ENCODE measurements at places on chromosomes 12 and 14. TPM values are rescaled to one million over a fixed set of nuclear protein-coding genes. Genes with fewer than 3 reads are reported as not detected.
A peak's percentile ranks its signal among the peaks of the same experiment; 100 is the strongest.

DNA sequence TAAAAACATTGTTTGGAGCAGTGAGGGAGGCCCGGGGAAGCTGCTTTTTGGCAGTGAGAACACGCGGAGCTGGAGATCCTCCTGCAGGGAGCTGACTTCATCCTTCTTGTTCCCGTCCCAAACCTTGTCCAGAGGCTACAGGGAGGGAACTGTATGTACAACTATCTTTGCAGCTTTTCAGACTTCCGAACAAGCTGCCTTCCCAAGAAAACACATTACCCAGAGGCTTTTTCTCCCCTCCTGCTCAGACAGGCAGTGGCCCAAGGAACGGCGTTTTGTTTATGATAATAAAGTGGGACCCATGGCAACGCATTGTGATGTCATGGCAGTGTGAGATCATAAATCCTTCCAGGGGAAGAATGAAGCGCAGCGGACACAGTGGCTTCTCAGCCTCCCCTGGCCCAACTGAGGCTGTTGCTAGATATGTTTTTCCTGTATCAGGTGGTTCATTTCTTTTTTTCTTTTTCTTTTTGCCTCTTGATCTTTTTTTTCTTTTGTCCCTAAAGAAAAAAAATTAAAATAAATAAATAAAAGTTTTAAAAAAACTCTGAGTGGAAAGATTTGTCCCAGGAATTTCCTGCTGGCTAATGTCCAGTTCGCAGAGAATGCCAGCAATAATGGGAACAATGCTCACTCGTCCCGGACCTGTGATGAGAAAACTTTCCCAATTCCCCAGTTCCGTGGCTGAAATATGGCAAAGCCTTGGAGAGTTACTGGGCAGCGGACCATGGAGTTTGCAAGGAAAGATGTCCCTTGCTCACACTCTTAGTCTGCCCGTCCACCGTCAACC is 103.4 kb upstream of the MAP1LC3B2 start:
- peak; percentile 94 for DNase-seq

DNA sequence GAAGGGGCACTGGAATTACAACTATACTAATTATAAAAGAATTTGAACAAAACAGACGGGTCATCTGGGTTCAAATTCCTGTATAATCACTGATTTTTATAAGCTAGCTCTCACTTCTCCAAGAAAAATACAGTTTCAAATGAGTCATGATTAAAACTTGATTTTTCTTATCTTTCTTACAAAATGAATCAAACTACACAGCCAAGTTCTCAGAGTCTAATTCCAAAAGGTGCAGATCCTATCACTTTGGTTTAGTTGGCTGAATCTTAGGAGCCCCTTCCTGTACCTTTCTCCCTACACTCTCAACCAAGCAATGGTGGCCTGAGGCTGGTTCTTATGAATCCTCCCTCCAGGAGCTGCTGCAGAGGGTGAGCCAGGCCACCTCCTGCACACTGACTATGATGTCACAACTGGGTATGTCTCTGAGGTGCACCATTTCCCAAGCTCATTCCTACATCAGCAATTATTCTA is 43.8 kb upstream of the BMP4 start:
- no peak for DNase-seq

DNA sequence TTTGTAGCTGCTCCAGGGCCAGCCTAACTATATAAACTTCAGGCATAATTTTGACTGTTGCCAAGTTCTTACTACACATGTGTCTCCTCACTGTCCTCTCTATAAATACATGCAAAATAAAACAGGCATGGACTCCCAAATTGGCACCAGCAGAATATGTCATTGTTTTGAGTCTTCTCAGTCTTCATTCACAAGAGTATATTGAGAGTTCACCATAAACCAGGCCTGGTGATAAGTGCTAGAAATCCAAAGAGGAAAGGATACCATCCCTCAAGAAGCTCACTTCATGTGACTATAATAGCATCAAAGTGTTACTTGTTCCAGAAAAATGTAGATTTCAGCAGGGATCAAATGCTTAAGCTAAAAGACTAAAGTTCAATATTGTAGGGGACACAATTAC is 13.7 kb downstream of the GPR19 start:
- DNase-seq = no peak

DNA sequence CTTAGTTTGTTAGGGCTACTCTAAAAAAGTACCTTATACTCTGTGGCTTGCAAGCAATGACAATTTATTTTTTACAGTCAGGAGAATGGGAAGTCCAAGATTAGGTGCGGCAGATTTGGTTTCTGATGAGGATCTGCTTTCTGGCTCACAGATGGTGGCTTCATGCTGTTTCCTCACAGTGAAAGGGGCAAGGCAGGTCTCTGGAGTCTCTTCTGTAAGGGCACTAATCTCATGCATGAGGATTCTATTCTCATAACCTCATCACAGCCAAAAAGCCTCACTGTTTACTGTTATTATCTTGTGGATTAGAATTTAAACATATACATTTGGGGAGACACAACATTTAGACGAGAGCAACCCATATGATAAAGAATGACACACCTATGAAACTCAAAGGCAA is 1957.4 kb upstream of the SEL1L start:
- no peak for DNase-seq

GRCh38 chr12:114913871-114914801 is 230.2 kb upstream of the TBX3 start:
- DNase-seq = no peak

- peak; percentile 59 for DNase-seq
These were observed 49.4 kb downstream of the ABCC9 start for GRCh38 chr12:21891751-21892217.

DNA sequence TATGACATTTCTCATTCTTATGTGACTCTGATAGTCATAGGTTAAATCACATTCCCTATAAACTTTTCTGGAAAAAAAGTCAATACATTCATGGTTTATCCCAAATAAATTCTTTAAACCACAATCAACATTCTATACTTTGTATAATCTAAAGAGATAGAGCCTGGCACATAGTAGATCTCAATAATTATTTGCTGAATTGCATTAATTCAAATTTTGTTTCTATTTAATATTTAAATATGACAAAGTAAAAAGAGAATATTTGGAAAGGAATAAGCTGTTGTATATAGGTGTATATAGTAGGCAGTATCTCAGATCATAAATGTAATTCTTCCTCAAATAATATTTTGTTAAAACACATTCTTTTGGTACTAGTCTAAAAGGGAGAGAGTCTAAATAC is 102.2 kb upstream of the USP15 start:
- no peak for DNase-seq

DNA sequence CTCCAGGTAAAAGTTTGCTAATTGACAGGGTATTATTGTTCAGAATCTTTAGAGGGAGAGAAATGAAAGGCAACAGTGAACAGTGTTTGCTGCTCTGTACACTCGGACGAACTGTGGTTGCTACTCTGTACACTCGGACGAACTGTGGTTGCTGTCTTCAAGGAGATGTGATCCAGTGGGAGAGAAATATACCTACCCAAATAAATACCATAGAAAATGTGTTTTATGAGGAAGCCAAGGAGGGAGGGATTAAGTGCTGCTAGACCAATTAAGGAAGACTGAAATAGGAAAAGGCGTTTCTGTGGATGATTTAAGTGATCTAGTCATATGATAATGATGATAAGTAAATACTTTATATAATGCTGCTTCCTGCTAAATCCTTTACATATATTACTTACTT is 2.7 kb downstream of the STK38L start:
- no peak for DNase-seq

GRCh38 chr14:88166616-88167015 is 156.5 kb downstream of the KCNK10 start:
- no peak for DNase-seq

DNA sequence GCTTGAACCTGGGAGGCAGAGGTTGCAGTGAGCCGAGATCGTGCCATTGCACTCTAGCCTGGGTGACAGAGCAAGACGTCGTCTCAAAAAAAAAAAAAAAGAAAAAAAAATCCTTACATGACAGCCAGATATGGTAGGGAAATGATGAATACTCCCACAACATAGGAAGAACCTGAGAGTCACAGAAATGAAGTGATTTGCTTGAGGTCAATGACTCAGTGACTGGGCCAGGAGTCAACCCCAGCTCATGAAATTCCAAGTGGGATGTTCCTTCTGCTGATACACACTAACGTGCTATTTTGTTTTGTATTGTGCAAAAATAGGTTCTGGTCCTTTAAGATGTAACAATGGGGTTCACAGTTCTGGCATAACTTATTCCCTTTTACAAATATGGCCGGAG is 9.0 kb downstream of the RHOF start:
- DNase-seq = no peak

DNA sequence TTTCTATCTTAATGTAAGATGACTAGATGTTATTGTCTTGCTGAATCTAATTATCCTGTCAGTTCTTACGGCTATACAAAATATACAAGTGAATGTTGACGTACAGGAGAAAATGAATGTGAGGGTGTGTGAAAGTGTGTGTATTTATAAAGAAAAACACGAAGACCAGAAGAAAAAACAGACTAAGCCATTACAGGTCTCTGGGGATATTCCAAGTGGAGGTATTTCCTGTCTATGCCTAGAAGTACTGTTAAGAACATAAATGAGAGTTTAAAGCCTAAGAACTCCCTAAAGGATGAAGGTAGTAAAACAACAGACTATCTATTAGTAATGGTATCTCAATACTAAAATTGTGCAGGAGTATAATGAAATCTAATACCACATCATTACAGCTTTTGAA is 7.6 kb downstream of the MDM1 start:
- no peak for DNase-seq

GRCh38 chr14:67806246-67806645 is 10.1 kb downstream of the ZFYVE26 start:
- DNase-seq = no peak

DNA sequence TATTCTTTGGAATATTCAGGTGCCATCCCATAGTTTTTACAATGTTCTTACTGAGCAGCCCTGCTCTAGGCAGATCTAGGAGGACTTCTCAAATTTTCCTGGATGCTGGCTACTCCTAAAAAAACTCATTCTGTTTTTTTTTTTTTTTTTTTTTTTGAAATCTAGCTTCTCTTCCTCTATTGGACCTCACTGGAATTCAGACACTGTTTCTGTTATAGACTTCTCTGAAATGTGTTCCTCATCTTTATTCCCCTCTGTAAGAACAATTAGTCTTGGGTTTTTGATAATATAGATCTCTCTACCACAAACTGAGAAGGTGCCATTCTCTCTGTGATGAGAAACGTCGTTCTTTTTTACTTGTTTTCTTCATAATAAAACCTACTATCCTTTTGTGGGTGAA is 115.3 kb upstream of the CCND2 start:
- no peak for DNase-seq

DNA sequence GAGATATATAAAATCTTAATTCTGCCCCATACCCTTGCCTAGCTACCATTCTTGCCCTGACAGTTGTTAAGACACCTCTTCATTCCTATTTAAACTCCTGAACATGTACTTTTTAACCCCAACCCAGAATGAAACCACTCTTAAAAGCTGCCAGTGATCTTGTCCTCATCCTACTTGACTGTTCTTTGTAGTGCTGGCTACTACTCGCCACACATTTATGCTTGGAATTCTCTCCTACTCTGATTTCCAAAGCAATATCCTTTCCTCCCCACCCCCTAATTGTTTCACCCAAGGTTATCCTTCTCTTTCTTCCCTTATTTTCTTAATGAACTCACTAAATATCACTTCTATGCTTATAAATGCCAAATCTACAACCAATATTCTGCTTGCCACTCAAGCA is 4.1 kb downstream of the NFYB start:
- DNase-seq = no peak

GRCh38 chr12:123141615-123142517 is 9.0 kb downstream of the PITPNM2 start:
- DNase-seq = peak; percentile 57

DNA sequence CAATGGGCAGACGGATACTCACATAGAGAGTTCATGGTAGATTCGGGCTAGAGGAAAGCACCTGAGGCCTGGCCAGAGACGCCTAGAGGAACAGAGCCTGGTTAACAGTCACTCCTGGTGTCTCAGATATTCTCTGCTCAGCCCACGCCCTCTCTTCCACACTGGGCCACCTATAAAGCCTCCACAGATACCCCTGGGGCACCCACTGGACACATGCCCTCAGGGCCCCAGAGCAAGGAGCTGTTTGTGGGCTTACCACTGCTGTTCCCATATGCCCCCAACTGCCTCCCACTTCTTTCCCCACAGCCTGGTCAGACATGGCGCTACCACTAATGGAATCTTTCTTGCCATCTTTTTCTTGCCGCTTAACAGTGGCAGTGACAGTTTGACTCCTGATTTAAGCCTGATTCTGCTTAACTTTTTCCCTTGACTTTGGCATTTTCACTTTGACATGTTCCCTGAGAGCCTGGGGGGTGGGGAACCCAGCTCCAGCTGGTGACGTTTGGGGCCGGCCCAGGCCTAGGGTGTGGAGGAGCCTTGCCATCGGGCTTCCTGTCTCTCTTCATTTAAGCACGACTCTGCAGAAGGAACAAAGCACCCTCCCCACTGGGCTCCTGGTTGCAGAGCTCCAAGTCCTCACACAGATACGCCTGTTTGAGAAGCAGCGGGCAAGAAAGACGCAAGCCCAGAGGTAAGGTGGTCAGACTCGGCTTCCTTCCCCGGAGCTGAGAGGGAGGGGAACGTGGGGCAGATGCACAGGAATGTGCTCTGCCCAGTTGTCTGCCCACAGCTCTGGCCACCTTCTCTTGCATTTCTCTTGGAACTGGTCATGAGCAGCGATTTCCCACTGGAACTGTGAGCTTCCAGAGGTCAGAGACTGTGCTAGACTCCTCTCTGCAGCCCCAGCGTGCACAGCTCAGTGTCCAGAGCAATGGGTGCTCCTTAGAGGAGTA is at the start of gene CD4:
CD4 (plus strand) TSS at position 557 of the 953 bp plus-strand sequence. CDS start 10,611 bp downstream, outside the sequence.
- peak; percentile 91 for DNase-seq

GRCh38 chr12:91074851-91075250 is 17.0 kb upstream of the KERA start:
- DNase-seq = no peak

- DNase-seq = no peak
These were observed 102.6 kb downstream of the NTN4 start for GRCh38 chr12:95687937-95688336.

The CHURC1 gene
- 50.0 TPM for total RNA-seq

The PLEK2 gene
- 2.8 TPM for total RNA-seq

The DDN gene
- 0.12 TPM for total RNA-seq

The HOXC12 gene
- total RNA-seq = not detected

The NANOG gene
- 0.23 TPM for total RNA-seq

The CLEC2B gene
- 14.1 TPM for total RNA-seq
